ENCODE measurements at places on chromosomes 3 and 15.
A peak's percentile ranks its signal among the peaks of the same experiment; 100 is the strongest.

DNA sequence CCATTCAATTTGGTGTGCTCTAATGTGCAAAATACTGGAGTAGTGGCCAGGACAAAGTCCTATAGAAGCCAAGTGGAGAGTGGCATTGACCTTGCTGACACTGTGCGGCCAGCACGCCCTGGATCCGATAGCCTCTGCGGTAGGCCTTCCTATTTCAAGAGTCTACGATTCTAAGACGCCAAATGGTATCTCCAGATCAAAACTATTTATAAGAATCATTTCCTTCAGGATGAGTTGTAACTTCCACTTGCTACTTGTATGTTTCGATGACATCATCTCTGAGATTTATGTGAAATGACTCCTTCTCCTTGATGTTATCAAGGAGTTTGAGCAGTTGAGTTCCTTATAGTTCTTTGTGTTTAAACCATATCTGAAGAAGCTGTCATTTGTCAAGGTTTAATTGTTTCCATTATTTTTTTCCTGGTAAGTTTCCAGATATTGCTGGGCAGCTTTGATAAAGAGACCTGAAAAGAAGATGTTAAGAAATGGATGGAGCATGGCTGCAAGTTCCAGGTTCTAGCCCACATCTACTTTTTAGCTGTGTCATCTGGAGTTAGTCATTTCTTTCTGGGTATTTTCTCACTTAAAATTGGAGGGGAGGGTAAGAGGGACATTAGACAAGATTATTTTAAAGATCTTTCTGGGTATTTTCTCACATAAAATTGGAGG is 71.8 kb downstream of the TMEM44 start:
- DNase-seq = no peak

GRCh38 chr3:140453750-140454149 is 224.1 kb upstream of the TRIM42 start:
- no peak for DNase-seq

GRCh38 chr3:45841420-45841756 is 531 bp downstream of the LZTFL1 start:
- DNase-seq = no peak

DNA sequence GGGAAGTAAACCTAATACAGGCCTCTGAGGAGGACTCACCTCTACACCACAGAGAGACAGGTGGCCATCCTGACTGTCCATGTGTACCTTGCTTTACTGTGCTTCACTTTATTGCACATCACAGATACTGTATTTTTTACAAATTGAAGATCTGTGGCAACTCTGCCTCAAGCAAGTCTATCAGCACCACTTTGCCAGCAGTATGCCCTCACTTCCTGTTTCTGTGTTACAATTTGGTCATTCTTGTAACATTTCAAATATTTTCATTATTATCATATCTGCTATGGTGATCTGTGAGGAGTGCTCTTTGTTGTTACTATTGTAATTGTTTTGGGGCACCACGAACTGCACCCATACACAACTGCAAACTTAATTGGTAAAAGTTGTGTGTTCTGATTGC is 78.0 kb downstream of the BBX start:
- DNase-seq = no peak

DNA sequence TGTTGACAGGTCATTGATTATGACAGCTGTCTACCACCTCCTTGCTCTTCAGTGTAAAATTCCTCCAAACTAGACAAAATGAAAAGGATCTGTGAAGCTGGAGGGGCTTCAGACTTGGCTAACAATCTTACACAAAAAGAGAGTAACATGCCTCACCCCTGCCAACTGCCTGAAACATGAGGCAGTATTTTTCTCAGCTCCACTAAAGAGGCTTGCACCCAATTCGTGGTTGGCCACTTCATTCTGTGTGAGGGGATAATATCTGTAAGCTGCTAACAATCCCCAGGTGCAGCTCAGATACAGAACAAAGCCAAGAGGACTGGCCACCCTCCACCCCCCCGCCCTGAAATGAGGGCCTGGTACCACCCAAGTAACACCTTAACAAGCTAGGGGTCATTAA is 2.8 kb downstream of the MB21D2 start:
- peak; percentile 93 for DNase-seq

Data from NCI-H524 (cell line).